Stimulated activated CD4-positive, alpha-beta T cell treated with anti-CD3 and anti-CD28 coated beads, Interleukin-15, amount 100 ng/mL, for 24 hours (primary cell): ENCODE measurements at places on chromosomes 3 and 15.

GRCh38 chr3:90080988-90081387 lies 973.6 kb downstream of the EPHA3 start:
- no peak for DNase-seq

- no peak for DNase-seq
Observed at GRCh38 chr15:71496336-71496955, 313.9 kb upstream of the NR2E3 start.

DNA sequence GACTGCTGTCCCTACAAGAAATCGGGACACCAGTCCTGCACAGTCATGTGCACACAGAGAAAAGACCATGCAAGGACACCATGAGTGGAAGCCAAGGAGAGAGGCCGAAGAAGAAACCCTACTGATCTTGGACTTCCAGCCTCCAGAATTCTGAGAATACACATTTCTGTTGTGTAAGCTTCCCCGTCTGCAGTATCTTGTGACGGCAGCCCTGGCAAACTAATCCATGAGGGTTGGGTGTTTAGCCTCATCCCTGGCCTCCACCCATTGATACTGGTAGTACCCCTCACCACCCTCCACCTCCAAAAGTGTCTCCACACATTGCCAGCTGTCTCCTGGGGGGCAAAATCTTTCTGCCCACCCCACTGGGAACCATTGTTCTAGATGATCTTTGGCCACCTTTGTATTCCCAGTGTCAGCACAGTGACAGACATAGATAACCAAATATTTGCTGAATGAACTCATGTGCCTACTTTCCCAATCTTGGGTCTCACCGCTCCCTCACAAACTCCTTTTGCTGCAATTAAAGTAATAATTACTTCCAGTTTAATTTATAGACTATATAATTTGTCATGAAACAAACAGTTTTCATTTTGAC lies 83.8 kb downstream of the RAD18 start:
- no peak for DNase-seq

GRCh38 chr3:65048151-65048550 lies 360.4 kb upstream of the ADAMTS9 start:
- no peak for DNase-seq
